ENCODE measurements at places on chromosomes 4 and X.
A peak's percentile ranks its signal among the peaks of the same experiment; 100 is the strongest.

DNA sequence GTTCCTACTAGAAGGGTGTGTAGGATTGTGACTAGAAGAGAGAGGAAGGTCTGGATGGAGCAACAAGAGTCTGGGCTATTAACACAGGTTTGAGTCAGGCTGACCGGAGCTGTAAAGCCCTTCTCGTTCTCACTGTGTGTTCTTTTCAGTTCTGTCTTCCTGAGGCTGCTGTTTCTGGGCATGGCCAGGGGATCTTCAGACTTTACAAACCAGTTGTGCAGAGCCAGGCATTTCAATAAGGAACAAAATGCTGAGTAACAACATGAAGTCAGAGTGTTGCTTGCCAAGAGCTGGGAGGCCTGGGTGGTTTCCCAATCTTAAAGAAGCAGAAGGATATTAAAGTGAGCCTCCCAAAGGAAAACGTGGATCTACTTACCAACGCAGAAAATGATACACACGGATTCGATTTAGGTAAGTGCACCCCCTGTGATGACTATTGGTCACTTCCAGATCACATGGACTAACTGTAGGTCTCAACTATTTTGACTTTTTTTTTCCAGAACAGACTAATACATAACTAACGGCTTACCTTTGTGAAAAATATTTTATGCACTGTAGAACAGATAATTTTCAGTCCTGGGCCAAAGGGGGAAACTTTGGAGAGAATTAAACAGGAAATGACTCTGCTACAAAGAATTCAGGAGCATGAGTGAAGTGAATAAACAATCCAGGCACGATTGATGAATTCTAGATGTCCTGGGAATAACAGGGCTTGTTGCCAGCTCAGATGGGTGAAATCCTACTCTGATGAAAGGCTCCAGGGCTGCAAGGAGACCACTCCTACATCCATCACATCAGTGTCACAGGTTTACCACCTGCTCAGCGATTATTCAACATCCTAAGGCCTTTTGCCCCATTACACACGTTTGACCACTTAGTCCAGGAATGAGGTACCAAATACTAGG lies 94.5 kb downstream of the ANXA3 start:
- no peak for DNase-seq

DNA sequence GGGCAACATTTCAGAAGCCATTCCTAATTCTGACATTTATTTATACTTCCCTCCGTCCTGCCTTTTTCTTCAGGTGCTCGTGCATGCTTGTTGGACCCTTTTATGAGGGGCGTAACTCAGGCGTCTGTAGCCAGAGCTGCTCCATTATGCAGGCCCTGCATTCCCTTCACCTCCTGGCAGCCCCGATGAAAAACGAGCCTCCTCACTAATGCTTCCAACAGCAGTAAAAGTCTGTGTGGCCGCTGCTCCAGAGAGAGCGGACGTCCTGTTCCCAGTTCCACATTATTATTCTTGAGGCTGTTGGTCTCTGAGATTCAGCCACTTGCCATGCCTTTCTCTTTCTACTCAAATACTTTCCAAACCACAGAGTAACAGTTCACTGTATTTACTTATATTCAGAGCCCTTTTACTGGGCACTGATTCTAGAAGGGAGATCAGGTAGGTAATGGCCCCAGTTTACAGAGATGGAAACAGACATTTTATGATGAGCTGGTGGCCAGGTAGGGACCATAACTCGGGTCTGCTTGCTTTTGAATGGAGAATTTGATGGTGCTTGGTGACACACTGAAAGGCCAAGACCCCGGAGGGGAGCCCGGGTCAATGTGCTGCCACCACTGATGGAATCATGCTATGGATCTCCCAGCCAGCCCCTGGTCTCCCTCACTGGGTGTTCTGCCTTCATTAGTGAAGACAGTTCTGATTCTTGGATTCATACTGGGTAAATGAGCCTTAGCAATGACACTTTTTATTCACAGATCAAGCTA lies 101.0 kb downstream of the GATB start:
- no peak for DNase-seq

GRCh38 chrX:115939636-115940160 lies 230.8 kb upstream of the AGTR2 start:
- DNase-seq, result no peak

GRCh38 chrX:1392376-1393068 lies 609 bp upstream of the SLC25A6 start:
- no peak for DNase-seq

DNA sequence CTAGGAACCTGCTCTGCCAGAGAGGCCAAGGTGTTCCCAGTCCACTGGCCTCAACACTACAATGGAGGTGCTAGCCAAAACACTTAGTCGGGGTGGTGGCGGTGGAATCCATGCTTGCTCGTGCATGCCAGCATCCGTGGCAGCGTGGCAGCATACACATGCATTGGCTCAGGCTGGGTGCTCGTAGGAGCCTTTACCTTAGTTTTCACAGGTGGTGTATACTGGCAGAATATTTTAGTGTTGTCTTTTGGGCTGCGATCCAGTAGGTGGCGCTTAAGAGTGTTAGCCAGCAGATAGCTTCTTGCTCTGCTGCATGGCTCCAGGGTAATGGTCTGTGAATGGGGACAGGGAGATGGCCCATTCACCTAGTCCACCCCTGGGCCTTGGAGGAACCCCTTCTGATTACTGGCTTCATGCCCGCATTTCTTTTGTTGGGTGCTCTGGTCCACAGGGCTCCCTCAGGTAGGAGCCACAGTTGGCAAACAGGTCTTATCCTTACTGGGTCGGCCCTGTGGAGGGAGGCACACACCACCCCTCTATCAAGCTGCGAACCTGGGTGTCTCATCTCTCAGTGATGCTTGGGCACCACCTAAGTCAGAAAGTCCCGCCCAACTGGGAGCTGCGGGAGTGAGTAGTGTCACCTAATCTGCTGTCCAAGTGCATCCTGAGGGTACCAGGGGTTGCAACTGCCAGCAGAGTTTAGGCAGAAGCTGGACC lies 40.0 kb downstream of the RIPPLY1 start:
- peak; percentile 37 for DNase-seq

GRCh38 chrX:10564484-10564883 lies 55.9 kb downstream of the MID1 start:
- DNase-seq, result no peak

DNA sequence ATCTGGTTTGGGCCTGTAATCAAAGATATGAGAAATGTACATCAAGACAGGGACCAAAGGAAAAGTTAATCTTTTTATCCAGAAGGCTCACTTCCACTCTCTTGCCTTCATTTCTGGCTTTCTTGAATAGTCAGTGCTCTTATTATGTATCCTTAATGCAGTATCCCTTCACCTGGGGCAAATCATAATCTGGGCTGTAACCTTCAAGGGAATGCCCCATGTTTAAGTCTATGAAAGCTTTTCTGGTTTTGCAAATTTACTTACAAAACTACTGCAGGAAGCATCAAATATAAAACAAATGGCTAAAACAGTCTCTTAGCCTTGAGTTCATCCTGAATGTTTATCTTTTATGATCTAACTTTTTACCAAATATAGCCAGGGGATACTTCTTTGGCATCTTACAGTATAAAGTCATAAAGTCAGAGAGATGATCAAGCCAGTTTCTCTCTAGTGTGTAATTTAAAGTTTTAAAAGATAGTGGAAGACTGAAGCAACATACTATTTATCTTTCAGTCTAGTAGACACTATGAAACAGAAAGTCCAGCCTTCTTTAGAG lies 1214.8 kb downstream of the STIM2 start:
- no peak for DNase-seq

GRCh38 chr4:143184217-143184502 lies 557 bp upstream of the USP38 start:
- DNase-seq, result peak; percentile 84

- no peak for DNase-seq
Measured at GRCh38 chr4:184114431-184114830, 103.2 kb downstream of the ENPP6 start.

DNA sequence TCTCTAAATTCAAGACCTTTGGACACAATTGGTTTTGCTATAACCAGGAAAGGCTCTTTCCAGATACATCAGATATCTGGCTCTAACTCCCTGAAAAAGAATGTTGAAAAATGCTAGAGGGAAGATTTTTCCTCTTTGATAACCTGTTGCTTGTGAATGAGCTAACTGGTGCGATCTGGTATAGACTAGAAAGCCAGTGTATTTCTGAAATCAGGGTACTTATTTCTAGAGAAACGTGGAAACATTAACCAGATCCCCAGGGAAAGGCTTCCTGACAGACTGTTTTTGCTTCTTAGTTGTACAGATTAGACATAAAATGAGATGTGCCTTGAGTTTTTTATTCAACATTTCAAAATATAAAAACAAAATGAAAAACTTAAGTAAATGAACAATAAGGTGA lies 107.7 kb downstream of the NPNT start:
- DNase-seq, result no peak

- DNase-seq, result no peak
Measured at GRCh38 chr4:114827651-114828050, 229.0 kb downstream of the UGT8 start.

DNA sequence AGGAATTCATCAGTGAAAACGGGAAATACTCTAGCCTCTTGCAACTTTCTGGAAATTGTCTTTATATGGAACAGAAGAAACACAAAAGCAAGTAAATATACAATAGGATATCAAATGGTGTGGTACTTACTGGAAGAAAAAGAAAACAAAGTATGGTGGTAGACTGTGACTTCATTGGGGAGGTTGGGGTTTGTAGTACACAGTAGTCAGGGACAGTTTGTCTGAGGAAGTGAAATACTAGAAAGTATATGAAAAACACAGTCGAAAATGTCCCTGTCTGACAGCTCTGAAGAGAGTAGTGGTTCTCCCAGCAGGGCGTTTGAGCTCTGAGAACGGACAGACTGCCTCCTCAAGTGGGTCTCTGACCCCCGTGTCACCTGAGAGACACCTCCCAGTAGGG lies 390.0 kb upstream of the NWD2 start:
- DNase-seq, result no peak

DNA sequence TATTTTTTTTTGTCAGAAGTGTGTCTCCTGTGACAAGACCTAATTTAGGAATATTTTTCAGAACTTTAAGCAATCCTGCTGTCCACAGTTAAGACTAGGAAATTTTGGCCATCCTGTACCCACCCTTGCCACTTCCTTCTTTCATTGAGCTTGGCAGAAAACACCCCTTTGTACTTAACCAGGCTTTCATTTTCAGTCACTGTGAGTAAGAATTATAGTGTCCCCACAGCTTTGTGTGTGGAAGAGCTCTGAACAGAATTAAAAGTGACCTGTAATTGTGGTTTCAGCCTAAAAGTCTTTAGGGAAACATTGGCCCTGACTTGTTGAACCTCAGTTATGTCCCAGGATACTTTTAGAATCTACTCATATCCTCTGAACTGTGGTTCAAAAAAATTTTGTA lies 153.7 kb upstream of the BMP3 start:
- DNase-seq, result no peak

GRCh38 chr4:3013839-3014350 lies 50.5 kb downstream of the GRK4 start:
- no peak for DNase-seq

DNA sequence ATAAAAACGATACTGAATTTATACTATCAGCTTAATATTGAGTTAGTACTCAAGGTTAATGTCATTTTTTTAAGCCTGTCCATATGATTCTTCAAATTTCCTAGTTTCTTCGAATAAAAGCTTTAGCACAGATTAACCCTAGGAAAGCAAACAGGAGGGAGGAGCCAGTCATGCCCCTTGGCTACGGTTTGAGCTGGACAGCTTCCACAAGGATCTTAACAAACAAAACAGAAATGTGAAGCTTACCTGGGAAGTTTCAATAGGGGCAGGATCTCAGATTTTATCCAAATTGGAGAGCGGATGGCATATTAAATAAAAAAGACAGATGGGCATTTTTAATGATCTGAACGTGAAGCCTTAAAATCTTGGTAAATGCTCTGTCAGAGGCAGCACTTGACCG lies 2.3 kb downstream of the NWD2 start:
- DNase-seq, result no peak

GRCh38 chr4:10205223-10205622 lies 88.6 kb upstream of the WDR1 start:
- DNase-seq, result no peak

- no peak for DNase-seq
Measured at GRCh38 chr4:35511851-35512250, 732.5 kb downstream of the ARAP2 start.

- DNase-seq, result no peak
Measured at GRCh38 chrX:13001961-13002671, 27.2 kb downstream of the TMSB4X start.

DNA sequence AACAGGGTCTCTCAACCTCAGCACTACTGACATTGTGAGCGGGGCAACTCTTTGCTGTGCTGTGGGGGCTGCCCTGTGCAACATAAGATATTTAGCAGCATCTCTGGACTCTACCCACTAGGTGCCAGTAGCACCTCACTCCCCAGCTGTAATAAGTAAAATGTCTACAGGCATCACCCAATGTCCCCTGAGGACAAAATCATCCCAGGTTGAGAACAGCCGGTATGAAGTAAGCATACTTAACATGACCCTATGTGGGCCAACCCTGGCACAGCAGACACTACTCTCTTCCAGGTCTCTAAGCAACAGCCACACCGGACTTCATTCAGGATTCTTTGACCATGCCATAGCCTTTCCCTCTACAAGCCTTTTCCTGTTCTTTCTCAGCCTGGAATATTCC lies 10.5 kb upstream of the MGST2 start:
- peak; percentile 77 for DNase-seq

- no peak for DNase-seq
Measured at GRCh38 chr4:113993887-113994286, 14.4 kb upstream of the ARSJ start.

GRCh38 chr4:76377911-76378310 lies 43.0 kb downstream of the CCDC158 start:
- DNase-seq, result peak; percentile 6

DNA sequence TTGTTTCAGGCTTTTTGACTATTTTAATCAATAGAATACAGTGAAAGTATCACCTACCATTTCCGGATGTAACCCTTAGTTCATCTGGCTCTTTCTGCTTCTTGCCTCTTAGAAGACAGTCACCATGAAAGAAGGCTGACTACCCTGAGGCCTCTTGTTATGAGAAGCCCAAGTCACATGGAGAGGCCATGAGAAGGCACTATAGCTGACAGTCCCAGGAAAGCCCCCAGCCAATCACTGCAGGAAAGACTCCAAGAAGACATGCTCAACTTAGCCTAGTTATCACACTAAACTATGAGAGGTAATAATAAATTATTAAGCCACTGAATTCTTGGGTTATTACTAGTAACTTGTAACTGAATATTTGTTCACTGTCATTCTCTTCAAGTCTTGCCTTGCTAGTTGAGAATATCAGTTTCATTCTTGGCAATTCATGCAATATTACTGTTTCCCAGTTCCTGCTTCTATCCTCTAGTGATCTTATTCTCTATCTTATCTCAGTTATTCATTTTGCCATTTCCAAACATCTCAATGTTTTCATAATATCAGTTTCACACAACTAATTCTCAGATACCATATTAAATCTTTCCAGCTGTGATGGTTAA lies 57.1 kb upstream of the GUCY1A1 start:
- DNase-seq, result no peak

GRCh38 chr4:37687194-37687562 lies 1.0 kb upstream of the RELL1 start:
- peak; percentile 11 for DNase-seq
